ENCODE measurements at places on chromosomes 5 and 9. TPM values are rescaled to one million over a fixed set of nuclear protein-coding genes. Genes with fewer than 3 reads are reported as not detected.

ADRB2 gene
- total RNA-seq: 0.08 TPM

TRMT10B gene
- 0.53 TPM for total RNA-seq

MEGF10 gene
- total RNA-seq: 67.6 TPM

MCC gene
- 26.9 TPM for total RNA-seq

FAM169A gene
- total RNA-seq: 17.9 TPM

PCDHGA7 gene
- 3.6 TPM for total RNA-seq

SLC23A1 gene
- total RNA-seq: not detected

FCN1 gene
- not detected for total RNA-seq

ERP44 gene
- 31.1 TPM for total RNA-seq

PITX1 gene
- 38.5 TPM for total RNA-seq

IL13 gene
- not detected for total RNA-seq

AGXT2 gene
- not detected for total RNA-seq

DNA sequence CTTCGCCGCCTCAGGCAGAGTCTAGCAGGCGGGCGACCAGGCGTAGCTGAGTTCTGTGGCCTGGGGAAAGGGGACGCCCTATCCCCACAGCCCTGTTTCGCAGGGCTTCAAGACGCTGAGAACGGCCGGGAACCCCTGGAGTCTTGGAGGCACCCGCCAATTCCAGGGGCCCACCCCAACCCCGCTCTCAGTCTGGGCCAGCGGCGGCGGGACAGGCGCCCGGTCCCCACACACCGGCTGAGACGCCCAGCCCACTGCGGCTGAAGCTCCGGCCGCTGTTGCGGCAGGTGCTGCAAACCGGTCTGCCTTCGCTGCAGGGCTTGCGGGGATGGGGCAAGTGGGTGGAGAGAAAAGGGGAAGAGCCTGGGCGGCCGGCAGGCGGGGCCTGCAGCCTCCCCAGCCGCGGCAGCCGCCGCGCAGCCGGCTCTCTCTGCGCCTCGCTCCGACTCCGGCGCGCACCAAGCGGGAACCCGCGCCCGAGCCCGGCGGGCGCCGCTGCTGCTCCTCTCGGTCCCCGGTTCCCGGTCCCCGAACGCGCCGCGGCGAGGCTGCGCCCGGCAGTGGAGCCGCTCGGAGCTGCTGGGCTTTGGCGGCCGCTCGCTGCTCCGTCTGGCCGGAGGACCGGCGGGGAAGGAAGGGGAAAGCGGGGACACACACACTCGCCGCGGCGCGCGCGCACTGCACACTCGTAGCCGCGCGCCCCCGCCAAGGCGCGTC, at the start of gene PIP5K1B:
PIP5K1B (plus strand) TSS at position 427 of the 717 bp plus-strand sequence. CDS start 117,375 bp downstream, outside the sequence.
- DNase-seq: peak; percentile 86

GRCh38 chr5:177992466-177992865, 3.6 kb downstream of the PROP1 start:
- no peak for DNase-seq

GRCh38 chr5:120682851-120683250, 218.8 kb downstream of the PRR16 start:
- no peak for DNase-seq

DNA sequence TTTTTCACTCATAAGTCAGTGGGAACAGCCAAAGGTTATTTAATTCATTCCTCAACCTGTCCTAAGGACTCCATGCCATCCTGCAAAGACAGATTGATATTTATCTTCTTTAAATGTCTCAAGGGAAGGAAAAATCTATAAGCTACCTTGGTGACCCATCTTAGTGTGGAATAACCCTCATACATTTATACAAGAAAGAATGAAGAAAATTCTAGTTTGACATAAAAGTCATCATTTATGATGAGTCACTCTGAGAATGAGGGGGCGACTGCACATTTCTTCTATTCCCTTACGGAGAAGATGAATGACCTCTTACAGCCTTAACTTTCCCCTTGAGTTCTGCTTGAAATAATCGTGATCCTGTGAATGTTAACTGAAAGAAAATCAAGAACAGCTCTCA, 26.8 kb upstream of the NUDT12 start:
- DNase-seq: no peak

DNA sequence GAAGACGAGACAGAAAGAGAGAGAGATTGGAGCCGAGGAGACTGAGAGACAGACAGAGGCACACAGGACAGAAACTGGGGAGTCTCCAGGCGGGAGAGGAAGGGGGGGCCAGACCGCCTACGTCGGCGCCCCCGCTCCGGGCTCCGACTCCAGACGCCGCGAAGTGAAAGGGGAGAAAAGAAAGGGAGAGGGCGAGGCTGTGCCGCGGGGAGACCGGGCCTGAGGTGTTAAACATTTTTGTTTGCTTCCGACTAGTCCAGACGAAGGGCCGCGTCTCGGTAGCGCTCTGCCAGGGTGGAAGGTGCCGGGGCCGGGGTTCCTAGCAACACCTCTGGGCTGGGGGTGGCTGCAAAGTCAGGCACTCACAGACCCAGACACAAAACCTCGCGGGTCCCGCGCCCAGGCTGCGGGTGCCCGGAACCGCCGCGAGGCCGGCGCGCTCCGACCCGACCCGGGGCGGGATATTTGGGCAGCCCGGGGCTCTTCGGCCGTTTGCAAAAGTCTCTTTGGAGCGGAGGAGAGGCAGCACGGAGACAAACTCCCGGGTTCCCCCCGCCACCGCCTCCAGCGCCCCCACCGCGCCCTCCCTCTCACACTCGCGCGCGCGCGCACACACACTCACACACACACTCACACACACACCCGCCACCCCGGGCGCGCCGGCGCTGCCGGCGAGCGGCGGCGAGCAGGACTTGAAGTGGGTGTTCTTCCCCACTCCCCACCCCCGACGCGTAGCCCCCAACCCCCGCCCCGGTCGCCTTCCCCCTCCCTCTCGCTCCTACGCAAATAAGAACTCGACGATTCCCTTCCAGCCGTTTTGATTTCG, 626 bp upstream of the FST start:
- peak; percentile 70 for DNase-seq

GRCh38 chr9:36450110-36450732, 50.2 kb upstream of the RNF38 start:
- DNase-seq: peak; percentile 21

- no peak for DNase-seq
Measured at GRCh38 chr5:33931136-33931535, 5.0 kb upstream of the RXFP3 start.

- DNase-seq: no peak
Measured at GRCh38 chr9:133405508-133406438, 12.0 kb downstream of the REXO4 start.

DNA sequence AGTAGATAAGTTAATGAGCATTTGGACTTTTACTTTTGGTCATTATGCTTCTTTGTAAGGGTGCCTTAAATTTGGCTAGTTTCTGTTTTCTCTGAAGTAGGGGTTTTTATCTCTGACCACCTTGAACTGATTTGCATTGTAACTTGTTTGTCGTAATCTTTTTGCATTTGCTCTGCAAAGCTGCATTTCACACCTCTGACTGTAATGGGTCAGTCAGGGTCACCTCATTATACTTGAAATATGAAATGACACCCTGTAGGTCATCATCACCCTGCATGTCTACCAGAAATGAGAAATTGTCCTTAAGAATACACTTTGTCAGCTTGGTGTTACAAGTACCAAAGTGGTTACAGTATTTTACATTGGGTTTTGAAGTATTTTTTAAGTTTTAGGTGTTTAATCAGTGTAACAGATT, 74.0 kb downstream of the KCNN2 start:
- no peak for DNase-seq

- no peak for DNase-seq
Measured at GRCh38 chr9:130662970-130663257, 1.5 kb upstream of the PRDM12 start.

GRCh38 chr9:95724253-95724991, 151.1 kb upstream of the ERCC6L2 start:
- no peak for DNase-seq

GRCh38 chr5:104540448-104540847, 977.9 kb upstream of the NUDT12 start:
- DNase-seq: peak; percentile 92

GRCh38 chr9:12889402-12890106, 114.7 kb downstream of the LURAP1L start:
- no peak for DNase-seq

- DNase-seq: peak; percentile 100
Measured at GRCh38 chr9:81689343-81690175, at the start of gene TLE1. Gene TLE1, minus strand, starts transcription at chr9:81689547. Its CDS starts 1,307 bp downstream, at chr9:81688240.

GRCh38 chr9:37760416-37761161, 7.0 kb downstream of the TRMT10B start:
- DNase-seq: no peak

- DNase-seq: no peak
Measured at GRCh38 chr9:21751998-21752397, 50.4 kb upstream of the MTAP start.

DNA sequence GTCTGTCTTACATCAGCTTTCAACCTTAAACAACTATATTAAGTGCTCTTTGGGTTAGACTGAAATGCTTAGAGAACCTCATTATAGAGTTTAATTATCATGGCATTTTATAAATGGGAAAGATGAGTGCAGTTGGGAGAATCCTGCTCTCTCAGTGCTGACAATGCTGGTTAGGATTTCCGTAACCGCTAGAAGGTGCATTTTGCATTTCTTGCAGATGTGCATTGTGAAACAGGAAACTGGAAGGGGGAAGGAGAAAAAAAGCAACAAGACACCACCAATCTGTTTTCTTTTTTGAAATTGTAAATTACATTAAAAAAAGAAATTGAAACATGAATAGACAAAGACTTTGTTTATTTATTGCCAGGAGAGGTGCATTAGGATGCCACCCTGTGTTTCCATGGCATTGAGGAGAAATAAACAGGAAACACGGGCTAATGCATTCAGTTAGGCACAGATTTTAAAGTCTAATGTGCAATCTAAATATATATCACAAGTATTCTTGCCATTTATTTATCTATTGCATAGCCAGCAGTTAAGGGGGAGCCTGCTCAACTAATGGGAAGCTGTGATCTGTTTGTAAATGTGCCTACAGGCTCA, 478.9 kb downstream of the PSAT1 start:
- DNase-seq: no peak

DNA sequence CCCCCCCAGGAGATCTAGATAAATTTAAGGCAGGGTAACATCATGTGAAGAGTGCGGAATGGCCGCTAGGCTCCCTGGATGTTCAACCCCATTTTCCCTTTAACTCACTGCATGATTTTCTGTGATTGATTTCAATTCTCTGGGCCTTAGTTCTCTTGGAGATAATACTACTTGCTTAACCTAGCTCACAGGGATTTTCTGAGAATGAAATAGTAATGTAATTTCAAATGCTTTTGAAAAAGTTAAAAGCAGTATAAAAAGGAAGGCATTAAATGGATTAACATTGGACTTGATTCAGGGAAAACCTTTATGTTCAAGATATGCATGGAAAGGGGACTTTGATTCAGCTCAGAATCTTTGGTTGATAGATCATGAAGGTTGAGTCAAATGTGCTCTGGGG, 90.9 kb downstream of the KIF4B start:
- no peak for DNase-seq

DNA sequence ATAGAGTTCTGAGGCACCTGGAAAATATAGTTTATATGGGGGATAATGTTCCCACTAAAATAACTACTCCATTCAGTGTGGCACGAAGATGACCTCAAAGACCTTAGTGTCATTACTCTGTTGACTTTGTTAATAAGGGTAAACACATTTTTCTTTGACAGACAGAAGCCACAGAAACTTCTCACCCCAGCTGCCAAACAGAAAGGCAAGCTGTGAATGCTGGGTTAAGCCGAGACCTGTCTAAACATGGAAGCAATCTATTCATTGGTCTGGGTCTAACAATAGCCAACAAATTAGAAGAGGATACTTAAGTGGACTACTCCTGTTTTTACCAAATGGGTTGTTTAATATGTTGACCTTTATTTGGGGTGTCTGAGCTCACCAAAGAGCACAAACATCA, 171.4 kb downstream of the TLE1 start:
- DNase-seq: no peak

- no peak for DNase-seq
Measured at GRCh38 chr5:155954701-155955445, 372.1 kb upstream of the SGCD start.

GRCh38 chr5:97297063-97297703, 114.1 kb upstream of the RIOK2 start:
- DNase-seq: peak; percentile 79

DNA sequence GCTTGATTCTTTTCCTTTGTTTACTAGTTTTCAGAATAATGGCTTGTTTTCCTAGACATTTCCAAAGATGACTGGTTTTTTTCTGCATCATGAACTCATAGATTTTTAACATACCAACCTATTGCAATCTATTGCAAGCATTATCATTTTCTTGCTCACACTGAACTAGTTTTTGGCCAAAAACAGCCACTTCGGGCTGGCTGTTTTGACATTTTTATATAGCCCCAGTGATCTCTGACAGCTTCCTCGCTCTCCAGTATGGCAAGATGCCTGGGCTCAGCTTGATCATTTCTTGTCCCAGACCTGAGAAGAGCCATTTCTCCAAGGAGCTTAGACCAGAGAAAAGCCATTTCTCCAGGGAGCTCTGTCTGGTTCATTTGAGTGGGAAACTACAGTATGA, 94.3 kb upstream of the MAMDC2 start:
- DNase-seq: no peak

DNA sequence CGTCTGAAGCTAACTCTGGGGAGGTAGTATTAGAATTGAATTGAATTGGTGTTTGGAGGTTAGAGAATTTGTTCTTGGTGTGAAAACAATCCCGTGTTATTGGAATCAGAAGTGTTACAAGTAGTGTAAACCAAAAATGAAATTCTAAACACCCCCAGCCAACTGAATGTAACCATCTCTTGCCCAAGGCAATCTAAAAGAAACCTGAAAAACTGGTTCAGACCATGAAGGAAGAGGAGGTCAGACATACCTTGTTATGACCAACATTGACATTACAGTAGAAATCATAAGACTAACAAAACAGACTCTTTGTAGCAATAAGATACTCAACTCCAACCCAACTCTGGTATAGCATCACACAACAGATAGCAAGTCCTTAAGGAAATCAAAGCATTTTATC, 159.0 kb downstream of the TUSC1 start:
- DNase-seq: no peak

DNA sequence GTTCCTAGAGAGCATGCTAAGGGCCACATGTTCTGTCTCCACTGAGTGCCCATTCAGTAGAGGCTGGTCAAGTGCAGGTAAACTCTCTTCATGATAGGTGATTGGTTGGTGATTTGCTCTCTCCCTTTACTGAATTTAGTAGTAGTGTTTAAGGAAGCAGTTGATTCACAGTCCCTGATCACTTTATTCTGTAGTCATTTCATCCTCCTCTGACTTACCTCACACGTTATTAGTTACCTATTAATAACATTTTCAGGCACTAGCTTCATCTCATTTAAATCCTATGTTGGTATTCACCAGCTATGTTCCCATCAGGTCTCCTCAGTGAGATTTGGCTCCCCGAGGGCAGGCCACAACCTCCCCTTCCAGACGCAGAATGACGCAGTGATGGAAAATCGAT, 51.9 kb downstream of the ERAP1 start:
- DNase-seq: no peak

DNA sequence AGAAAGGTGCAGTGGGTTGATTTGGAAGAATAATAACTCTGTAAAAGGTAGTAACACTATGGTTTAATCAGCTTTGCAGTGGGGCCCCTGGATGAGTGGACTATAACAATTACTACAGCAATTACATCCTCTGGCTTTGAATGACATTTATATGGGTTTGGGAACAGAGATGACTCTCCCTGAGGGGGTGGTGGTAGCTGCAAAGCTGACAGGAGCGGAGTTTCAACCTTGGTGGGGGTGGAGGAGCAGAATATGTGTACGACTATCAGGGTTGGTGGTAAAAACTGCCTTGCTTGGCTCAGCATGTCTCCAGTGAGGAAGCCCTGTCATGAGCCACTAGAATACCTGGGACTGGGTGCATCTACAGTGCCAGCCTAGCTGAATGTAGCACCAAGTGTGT, 28.3 kb upstream of the NR3C1 start:
- DNase-seq: no peak

Measured in SJCRH30 (cell line).